Esophagus squamous epithelium (tissue), 5 donors: ENCODE measurements at places on chromosomes 4 and X.

DNA sequence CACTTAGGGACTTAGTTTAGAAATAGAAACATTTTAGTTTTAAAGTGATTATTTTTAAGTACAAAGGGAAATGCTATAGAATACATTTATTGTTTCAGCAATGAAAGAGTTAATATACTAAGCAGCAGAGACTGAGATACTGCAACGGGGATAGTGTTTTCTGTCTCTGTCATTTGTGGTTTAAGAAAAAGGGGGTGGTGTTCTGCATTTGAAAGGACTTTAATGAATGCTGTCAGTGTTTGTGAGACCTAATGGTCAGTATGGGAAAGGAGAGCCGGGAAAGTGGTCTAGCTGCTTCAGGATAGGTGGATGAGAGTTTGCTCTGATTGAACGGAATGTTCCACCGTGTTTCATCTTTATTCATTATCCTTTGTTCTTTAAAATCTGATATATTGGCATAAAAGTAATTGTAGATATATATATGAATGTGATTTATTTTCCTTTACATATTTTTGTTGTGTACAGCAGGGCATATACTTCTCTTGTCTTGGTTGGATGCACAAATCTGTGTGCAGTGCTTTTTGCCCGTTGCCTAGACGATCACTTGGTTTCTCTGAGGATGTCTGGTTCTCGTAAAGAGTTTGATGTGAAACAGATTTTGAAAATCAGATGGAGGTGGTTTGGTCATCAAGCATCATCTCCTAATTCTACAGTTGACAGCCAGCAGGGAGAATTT is at the start of gene KLHL5:
TSS of gene KLHL5 (plus strand) at position 139 of the 676 bp plus-strand sequence. CDS start at position 560, 421 bp downstream.
- no peak for DNase-seq

GRCh38 chrX:35251226-35251625 is 308.6 kb downstream of the FAM47B start:
- DNase-seq: no peak

GRCh38 chrX:154516656-154517100 is 646 bp upstream of the FAM3A start:
- no peak for DNase-seq

GRCh38 chr4:128688846-128689437 is 120.6 kb upstream of the JADE1 start:
- no peak for DNase-seq

DNA sequence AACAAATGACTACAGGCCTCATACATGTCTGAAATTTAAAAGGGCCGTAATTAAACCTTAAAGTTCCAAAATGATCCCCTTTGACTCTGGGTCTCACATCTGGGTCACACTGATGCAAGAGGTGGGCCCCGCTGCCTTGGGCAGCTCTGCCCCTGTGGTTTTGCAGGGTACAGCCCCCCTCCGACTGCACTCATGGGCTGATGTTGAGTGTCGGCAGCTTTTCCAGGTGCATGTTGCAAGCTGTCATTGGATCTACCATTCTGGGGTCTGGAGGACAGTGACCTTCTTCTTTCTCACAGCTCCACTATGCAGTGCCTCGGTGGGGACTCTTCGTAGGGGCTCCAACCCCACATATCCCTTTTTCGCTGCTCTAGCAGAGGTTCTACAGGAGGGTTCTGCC is 1537.9 kb downstream of the PCDH18 start:
- no peak for DNase-seq

GRCh38 chr4:77052352-77052751 is 23.4 kb downstream of the CCNI start:
- no peak for DNase-seq

GRCh38 chr4:55216863-55217635 is 91.7 kb upstream of the KDR start:
- no peak for DNase-seq

GRCh38 chr4:185870366-185870765 is 58.4 kb upstream of the SORBS2 start:
- no peak for DNase-seq

- DNase-seq: no peak
Observed at GRCh38 chr4:84022564-84022963, 476.5 kb downstream of the NKX6-1 start.

- DNase-seq: no peak
Observed at GRCh38 chr4:102580463-102580842, 79.3 kb downstream of the NFKB1 start.

GRCh38 chr4:78464265-78464664 is 87.3 kb upstream of the ANXA3 start:
- DNase-seq: no peak

DNA sequence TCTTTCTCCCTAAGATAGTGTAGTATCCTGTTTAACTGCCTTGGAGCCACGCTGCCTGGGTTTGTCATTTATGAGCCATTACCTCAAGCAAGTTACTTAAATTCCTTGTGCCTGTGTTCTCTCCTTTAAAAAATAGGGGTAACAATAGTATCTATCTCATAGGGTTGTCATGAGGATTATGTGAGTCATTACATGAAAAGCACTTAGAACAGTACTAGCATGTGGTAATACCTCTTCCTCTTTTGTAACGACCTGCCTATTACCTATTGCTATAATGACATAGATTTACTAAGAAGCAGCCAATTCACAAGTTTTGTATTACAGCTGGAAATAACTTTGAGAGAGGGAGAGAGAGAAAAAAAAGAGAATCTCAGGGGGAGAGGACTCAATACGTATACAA is 834.7 kb downstream of the RAPGEF2 start:
- no peak for DNase-seq

DNA sequence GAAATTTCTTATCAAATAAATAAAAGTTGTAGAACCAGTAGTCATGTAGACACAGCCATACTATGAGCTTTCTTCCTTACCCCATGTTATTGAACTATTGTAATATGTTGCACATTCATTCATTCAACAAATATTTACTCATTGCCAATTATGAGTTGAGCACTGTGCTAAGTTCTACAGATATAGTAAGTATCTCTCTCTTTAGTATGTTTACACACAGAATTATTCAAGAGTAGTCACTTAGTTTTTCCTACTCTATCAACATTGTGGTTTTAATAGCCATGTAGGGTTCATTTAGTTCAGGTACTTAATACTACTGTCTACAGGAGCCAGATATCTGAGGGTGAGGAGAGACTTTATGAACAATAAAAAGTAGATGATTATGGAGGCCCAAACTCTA is 86.2 kb downstream of the TEX13A start:
- no peak for DNase-seq

GRCh38 chrX:153862369-153863250 is 23.4 kb downstream of the L1CAM start:
- no peak for DNase-seq

- no peak for DNase-seq
Observed at GRCh38 chr4:189098932-189099696, 841.6 kb upstream of the FRG1 start.

DNA sequence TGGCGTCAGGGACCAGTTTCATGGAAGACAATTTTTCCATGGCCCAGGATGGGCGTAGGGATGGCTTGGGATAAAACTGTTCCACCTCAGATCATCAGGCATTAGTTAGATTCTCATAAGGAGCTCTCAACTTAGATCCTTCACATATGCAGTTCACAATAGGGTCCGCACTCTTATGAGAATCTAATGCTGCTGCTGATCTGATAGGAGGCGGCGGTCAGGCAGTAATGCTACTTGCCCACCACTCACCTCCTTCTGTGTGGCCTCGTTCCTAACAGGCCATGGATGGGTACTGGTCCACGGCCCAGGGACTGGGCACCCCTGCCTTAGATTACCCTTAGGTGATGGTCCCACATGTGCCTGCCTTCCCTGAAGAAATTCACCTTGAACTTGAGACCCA is 28.8 kb upstream of the ENPP6 start:
- DNase-seq: no peak

- no peak for DNase-seq
Observed at GRCh38 chrX:95718746-95719145, 965.9 kb upstream of the DIAPH2 start.

GRCh38 chr4:151801547-151802516 is 41.0 kb upstream of the GATB start:
- no peak for DNase-seq

DNA sequence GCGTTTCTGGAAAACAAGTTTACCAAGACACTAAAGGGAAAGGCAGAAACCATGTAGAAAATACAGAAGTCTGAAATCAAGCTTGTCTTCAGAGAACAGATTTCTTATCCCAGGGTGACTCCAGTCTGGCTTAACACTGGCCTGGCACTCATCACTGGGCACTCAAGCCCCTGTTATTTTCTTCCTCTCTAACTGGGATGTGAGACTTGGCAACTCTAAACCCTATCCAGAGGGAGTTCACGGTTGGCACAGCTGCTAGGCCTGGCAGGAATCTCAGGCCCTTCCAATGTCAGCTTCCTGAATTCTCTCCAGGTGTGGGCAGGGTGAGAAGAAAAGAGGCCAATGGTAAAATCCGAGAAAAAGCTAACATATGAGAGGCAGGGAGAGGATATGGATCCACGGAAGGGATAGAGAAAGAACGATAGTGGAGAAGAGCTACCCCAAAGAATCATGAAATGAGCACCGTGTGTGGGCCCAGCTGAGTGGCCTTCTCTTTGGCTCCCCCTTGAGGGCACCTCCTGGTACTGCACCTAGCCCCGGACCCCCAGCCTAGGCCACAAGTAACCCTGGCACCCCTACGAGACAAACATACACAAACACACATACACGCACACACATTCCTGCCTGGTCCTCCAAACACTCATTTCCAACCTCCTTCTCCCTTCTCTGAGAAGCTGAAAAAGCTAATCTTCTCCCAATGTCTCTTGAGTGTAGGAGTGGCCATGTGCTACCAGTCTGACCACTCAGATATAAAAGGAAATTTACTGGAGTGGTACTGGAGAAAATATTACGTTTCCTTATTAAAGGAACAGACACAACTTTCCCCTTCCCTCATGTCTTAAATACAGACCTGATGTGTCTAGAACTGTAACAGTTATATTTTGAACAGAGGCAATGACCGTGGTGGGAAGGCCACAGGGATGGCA is 16.6 kb upstream of the PTCHD1 start:
- no peak for DNase-seq

DNA sequence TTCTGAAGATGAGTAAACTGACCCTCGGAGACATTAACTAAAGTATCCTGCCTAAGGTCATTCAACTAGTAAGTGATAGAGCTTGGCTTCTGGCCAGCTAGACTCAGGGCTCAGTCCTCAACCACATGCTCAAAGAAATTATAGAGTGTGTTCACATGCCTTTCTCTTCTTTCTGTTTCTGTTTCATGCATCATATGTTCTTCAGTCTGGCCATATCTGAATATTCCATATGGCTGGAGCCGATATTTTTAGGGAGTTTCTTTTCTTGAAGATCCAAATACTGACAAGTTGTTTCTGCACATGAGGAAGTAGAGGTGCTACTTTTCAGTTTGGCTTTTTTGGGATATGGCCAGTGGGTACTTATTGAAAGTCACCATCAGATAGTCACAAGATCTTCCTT is 44.9 kb downstream of the MMRN1 start:
- DNase-seq: no peak

GRCh38 chr4:102405821-102406401 is 60.6 kb upstream of the SLC39A8 start:
- no peak for DNase-seq

GRCh38 chr4:109559983-109560686 is at the start of gene MCUB:
MCUB (plus strand) TSS chr4:109560246; CDS start chr4:109560338, 92 bp downstream.
- peak; percentile 41 for DNase-seq

DNA sequence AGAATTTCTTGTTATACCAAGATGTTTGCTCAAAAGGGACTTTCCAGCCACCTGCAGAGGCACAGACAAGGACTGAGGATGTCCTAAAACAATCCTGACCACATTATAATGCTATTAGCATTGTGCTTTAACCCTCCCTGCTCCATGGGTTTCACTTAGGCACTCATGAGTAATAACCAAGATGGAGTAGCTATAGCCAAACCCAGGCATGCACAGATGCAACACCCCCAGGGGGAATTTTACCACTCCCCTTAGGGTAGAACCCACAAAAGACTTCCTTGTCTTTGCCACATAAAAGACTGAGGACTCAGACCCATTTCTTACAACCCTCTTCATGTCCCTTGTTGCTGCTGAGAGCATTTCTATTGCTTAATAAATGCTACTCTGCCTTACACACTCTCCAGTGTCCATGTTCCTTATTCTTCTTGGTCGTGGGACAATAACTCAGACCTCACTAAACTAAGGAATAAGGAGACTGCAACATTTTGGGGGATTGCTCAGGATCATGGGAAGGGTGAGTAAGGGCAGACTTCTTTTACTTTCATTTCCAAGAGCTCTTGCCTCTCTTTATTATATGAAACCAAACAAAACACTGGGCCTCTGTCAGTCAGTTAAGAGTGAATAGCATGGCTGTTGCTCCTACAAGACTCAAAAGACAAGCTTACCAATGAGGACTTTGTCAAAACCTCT is 103.5 kb downstream of the TECRL start:
- DNase-seq: no peak

DNA sequence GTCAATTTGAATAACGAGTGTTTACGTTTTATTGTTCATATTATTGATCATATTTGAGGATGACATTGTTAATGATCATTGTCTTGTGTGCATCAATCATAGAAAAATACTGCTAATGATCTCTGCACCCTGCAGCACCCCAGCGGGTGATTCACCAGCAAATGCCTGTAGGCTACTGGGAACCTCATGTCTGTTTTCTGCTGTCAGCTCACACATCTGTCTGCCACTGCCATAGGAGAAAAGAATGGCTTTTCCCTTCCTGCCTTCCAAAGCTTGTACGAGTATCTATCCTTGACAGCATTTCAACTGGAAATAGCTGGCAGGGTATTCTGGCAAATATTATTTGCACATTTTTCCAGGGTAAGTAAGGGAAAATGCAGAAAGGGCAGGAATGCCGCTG is 272.1 kb upstream of the TRAM1L1 start:
- DNase-seq: no peak

GRCh38 chr4:103478734-103479133 is 241.1 kb downstream of the TACR3 start:
- no peak for DNase-seq

DNA sequence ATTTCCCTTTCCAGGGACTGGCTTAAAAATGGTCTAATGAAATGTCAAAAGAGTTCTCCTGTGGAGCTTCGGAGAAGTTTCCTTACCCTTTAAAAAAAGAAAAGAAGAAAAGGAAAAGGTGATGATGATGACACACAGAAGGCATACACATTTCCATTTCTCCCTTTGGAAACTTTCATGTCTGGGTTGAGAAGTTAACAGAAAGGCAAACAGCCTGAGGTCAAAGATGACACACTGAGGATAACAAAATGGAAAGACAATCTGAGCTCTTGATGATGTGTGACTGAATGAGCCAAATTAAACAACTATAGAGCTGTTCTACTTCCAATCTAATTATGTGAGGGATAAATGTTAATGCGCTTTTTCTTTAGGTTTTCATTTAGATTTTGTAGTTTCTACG is 32.2 kb downstream of the NFXL1 start:
- DNase-seq: no peak
